PC-3 (cell line): ENCODE measurements at places on chromosomes 6 and 20. TPM values are rescaled to one million over a fixed set of nuclear protein-coding genes. Genes with fewer than 3 reads are reported as not detected.

- no peak for DNase-seq
Measured at GRCh38 chr6:133740816-133741215, 148.1 kb upstream of the TCF21 start.

MYLK4 gene
- 0.11 and 0.23 TPM in 2 replicates for total RNA-seq

SPINT3 gene
- not detected in 2 replicates for total RNA-seq

KCNK15 gene
- total RNA-seq: 2.8 and 3.0 TPM in 2 replicates

- no peak for DNase-seq
Measured at GRCh38 chr6:36545767-36546307, 1.4 kb downstream of the STK38 start.
